ENCODE measurements at places on chromosomes 16 and 17. TPM values are rescaled to one million over a fixed set of nuclear protein-coding genes. Genes with fewer than 3 reads are reported as not detected.
A peak's percentile ranks its signal among the peaks of the same experiment; 100 is the strongest.

DNA sequence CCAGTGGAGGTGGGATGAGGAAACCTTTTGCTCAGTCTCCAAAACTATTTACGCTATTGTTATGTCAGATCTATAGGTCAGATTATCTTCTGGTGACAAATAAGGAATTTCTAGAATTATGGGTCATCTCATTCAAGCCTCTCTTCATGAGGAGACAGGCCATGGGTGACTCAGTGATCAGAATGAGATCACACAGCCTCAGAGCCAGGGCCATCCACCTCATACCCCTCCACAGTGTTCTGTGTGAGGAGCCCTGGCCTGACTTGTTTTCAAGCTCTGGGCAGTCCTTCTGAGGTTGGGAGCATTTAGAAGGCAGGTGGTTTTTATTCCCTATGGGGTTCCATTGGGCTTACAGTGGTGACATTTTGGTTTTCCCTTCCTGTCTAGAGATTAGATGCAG, 26.5 kb downstream of the YPEL2 start:
- no peak overlapping the region for H3K4me3 ChIP-seq
- H3K27ac ChIP-seq = peak overlapping the region; percentile 37
- DNase-seq = no peak
- H3K36me3 ChIP-seq = peaks cover 5% of the 10 kb centered on the region
- no peaks in the 10 kb centered on the region for H3K27me3 ChIP-seq
- H3K4me1 ChIP-seq = peaks cover 56% of the 10 kb centered on the region

DNA sequence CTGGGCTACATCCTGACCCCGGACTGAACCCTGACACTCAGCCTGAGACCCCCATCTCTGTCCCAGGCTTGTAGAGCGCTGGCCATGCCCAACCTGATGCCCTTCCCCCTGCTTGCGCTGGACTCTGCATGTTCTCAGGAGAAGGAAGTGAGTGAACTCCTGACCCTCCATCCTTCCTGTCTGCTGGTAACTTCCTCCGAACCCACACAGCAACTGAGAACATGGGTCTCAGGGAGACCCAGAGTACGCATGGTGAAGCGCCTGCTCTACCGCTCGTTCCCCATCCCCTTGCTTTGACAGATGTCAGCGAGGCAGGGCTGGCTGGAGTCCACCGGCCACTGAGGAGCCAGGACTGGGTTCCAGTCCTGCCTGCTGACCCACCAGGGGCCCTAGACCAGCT, 6.1 kb downstream of the CAMKK1 start:
- H3K27ac ChIP-seq = peak overlapping the region; percentile 96
- peaks cover 30% of the 10 kb centered on the region for H3K36me3 ChIP-seq
- H3K27me3 ChIP-seq = no peaks in the 10 kb centered on the region

DNA sequence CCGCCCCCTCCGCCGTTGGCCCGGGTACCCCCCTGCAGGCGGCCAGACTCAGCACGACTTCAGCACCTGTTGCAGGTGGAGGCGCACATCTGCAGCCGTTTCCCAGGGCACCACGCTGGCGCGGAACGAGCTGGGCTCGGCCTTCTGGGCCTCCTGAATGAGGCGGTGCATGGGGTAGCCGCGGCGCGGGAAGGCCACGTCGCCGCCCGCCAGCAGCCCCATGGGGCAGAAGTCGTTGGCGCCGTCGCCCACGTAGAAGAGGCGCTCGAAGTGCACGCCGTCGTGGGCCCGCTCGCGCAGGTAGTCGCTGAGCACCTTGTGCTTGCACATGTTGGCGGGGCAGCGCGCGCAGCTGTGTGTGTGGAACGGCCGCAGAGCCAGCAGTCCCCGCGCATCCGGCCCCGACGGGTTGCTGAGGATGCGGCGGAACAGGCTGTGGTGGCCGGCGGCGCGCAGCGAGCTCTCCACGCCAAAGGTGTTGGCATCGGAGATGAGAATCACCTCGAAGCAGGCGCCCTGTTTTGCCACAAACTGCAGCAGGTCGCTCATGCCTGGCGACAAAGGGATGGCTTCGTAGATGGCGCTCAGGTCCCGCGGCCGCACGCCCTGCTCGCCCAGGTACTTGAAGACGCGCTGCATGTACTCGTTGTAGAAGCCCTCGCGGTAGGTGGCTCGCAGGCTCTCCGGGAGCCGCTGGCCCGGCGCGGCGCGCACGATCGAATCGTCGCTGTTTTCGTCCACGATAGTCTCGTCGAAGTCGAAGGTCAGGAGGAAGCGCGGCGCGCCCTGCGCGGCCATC, 6.2 kb downstream of the PHOSPHO1 start:
- H3K36me3 ChIP-seq = no peaks in the 10 kb centered on the region
- no peak for DNase-seq
- H3K4me3 ChIP-seq = no peak overlapping the region
- H3K4me1 ChIP-seq = peaks cover 22% of the 10 kb centered on the region
- H3K27me3 ChIP-seq = peaks cover 13% of the 10 kb centered on the region

GRCh38 chr17:73725794-73726515, 81.7 kb upstream of the SDK2 start:
- no peak for DNase-seq
- H3K27ac ChIP-seq = no peak overlapping the region
- H3K36me3 ChIP-seq = no peaks in the 10 kb centered on the region
- H3K27me3 ChIP-seq = no peaks in the 10 kb centered on the region
- H3K4me1 ChIP-seq = no peaks in the 10 kb centered on the region

GRCh38 chr16:53605831-53606400, 97.7 kb downstream of the RPGRIP1L start:
- no peaks in the 10 kb centered on the region for H3K27me3 ChIP-seq
- H3K4me3 ChIP-seq = no peak overlapping the region
- no peaks in the 10 kb centered on the region for H3K36me3 ChIP-seq
- DNase-seq = no peak
- no peak overlapping the region for H3K27ac ChIP-seq

GRCh38 chr16:14304891-14305460, 233.9 kb downstream of the MRTFB start:
- no peaks in the 10 kb centered on the region for H3K36me3 ChIP-seq
- no peak overlapping the region for H3K27ac ChIP-seq
- DNase-seq = no peak
- H3K4me1 ChIP-seq = peaks cover 66% of the 10 kb centered on the region

DNA sequence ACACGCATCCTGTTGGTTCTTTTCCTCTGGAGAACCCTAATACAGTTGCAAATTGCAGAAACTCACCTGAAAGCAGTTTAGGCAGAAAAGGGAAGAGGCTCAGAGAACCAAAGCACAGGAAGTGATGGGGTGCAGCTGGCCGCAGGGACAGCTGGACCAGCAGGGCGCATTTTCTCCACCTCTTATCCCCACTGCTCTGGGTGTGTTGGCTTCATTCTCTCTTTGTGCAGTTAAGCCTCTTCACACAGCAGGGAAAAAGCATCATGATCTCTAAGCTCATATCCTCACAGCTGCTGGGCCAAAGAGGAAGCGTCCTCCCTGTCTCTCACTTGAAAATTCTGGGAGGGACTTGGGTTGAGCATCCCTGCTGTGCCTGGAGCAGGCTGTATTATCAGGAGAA, 20.0 kb upstream of the LRRC75A start:
- H3K4me3 ChIP-seq = no peak overlapping the region
- H3K27ac ChIP-seq = no peak overlapping the region
- no peak for DNase-seq
- no peaks in the 10 kb centered on the region for H3K4me1 ChIP-seq
- no peaks in the 10 kb centered on the region for H3K36me3 ChIP-seq

- DNase-seq = no peak
- no peak overlapping the region for H3K4me3 ChIP-seq
- H3K27me3 ChIP-seq = no peaks in the 10 kb centered on the region
- H3K36me3 ChIP-seq = no peaks in the 10 kb centered on the region
- H3K4me1 ChIP-seq = peaks cover 18% of the 10 kb centered on the region
These were observed 3.0 kb downstream of the CDRT4 start for GRCh38 chr17:15464231-15464985.

DNA sequence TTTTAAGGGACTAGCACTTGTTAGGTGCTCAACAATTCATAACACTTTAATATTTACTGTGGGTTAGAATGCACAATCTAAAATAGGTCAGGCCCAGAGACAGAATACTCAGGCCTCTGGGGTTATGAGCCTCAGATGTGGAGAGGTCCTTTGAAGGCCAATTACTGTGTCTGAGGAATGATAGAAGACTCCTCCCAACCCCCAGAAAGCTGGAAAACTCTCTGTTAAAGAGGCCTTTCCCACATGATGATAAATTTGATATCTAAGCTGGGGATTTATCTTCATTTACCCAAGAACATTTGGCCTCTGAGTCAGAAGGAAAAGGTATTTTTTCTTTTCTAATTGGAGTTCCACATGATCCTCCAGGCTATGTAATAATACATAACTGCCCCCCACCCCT, 41.1 kb upstream of the MMD start:
- DNase-seq = no peak
- no peak overlapping the region for H3K27ac ChIP-seq
- no peaks in the 10 kb centered on the region for H3K4me1 ChIP-seq
- no peak overlapping the region for H3K4me3 ChIP-seq
- no peaks in the 10 kb centered on the region for H3K36me3 ChIP-seq
- H3K27me3 ChIP-seq = no peaks in the 10 kb centered on the region

GRCh38 chr17:28551421-28552175, 826 bp downstream of the UNC119 start:
- no peaks in the 10 kb centered on the region for H3K36me3 ChIP-seq
- peak overlapping the region; percentile 73 for H3K4me3 ChIP-seq
- no peak for DNase-seq
- peaks cover 13% of the 10 kb centered on the region for H3K4me1 ChIP-seq

DNA sequence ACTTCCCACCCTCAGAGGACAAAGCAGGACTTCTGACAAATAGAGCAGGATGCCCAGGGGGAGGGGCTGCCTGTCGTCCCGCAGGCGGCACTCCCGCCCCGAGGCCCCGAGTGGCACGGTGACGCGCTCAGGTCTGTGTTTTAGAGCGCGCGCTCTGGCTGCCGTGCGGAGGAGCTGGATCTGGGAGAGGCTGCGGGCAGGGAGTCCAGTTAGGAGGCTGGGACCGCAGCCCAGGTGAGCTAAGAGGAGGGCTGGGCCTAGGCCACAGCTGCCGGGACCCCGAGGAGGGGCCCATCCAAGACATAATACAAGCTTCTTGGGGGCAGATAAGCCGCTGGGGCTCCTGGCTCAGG, 6.4 kb downstream of the DOC2A start:
- no peak overlapping the region for H3K4me3 ChIP-seq
- no peak overlapping the region for H3K27ac ChIP-seq

- no peak overlapping the region for H3K4me3 ChIP-seq
- H3K36me3 ChIP-seq = no peaks in the 10 kb centered on the region
- no peak for DNase-seq
- H3K27ac ChIP-seq = no peak overlapping the region
These were observed 79.3 kb downstream of the PRKCB start for GRCh38 chr16:23914946-23915530.

GRCh38 chr17:73090396-73091202, 1.9 kb downstream of the SLC39A11 start:
- peaks cover 28% of the 10 kb centered on the region for H3K4me1 ChIP-seq
- H3K4me3 ChIP-seq = no peak overlapping the region
- H3K27me3 ChIP-seq = no peaks in the 10 kb centered on the region
- no peak for DNase-seq
- H3K36me3 ChIP-seq = peaks cover 8% of the 10 kb centered on the region
- H3K27ac ChIP-seq = no peak overlapping the region

- no peaks in the 10 kb centered on the region for H3K36me3 ChIP-seq
- peaks cover 25% of the 10 kb centered on the region for H3K4me1 ChIP-seq
- H3K27ac ChIP-seq = no peak overlapping the region
- peaks cover 3% of the 10 kb centered on the region for H3K27me3 ChIP-seq
- no peak for DNase-seq
These were observed 3.5 kb downstream of the C17orf100 start for GRCh38 chr17:6654841-6655731.

DNA sequence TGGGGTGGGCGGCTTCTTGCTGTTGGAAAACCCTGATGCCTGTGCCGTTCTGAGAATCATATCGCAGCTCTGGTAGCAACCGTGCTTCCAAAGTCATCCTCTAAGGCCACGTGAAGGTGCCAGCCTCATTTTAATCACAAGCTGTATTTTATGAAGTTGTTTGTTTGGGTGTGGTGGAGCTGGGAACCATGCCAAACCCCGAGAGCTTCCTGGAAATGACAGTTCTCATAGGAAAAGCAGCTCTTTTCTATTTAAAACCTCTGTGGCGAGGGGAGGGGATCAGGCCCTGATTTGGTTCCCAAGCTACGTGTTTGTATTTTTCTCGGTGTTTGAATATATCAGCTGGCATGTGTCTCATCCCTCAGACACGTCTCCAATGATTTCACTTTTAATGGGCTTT, 21.7 kb downstream of the KNOP1 start:
- DNase-seq = no peak
- H3K27me3 ChIP-seq = no peaks in the 10 kb centered on the region
- no peaks in the 10 kb centered on the region for H3K36me3 ChIP-seq
- H3K4me1 ChIP-seq = peaks cover 59% of the 10 kb centered on the region
- H3K4me3 ChIP-seq = no peak overlapping the region

DNA sequence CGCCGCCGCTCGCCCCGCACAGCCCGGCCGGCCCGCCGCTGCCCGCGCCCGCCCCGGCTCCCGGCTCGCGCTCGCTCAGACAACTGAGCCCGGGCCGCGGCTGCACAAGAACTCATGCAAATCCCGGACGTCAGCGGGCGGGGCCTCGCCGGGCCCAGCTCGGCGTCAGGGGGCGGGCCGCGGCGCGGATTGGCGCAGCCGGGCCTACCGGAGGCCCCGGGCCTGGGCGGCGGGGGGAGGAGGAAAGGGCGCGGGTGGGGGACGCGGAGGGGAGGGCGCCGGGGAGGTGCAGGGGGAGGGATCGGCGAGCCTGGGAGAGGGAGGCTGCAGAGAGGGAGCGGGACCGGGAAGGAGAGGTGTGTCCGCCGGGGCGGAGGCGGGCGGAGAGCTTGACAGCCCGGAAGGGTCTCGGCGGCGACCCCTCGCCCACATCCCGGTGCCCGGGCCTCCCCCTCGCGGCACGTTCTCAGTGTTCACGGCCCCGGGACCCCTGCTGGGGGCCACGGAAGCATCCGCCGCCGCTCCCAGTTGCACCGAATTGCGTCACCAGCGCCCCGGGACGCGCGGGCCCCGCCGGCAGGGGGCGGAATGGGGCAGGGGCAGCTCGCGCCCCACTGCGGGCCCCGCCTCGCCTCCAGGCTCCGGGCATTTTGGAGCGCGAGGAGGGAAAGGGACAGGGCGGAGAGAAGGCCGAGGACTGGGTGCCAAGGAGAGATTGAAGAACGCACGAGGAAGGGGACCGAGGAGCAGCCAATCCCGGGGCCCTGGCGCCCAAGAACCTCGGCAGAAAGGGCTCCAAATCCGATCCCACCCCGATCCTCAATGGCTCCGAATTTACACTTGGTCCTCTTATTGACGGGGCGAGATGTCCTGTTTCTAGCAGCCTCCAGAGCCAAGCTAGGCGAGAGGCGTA, at the start of gene CBX4:
Gene CBX4, minus strand, starts transcription at position 85 of the 913 bp plus-strand sequence. CDS start 189 bp downstream, outside the sequence.
- H3K27ac ChIP-seq = peak within 1 kb of the TSS; percentile 93
- H3K4me3 ChIP-seq = peak within 1 kb of the TSS; percentile 75
- peak; percentile 95 for DNase-seq
- peaks cover 76% of the 10 kb centered on the region for H3K4me1 ChIP-seq
- no peaks in the 10 kb centered on the region for H3K36me3 ChIP-seq

GRCh38 chr16:85557083-85557970, 55.8 kb upstream of the GSE1 start:
- no peak for DNase-seq
- H3K4me3 ChIP-seq = peak overlapping the region; percentile 67
- H3K27me3 ChIP-seq = no peaks in the 10 kb centered on the region
- peaks cover 62% of the 10 kb centered on the region for H3K4me1 ChIP-seq

TMEM114 gene
- total RNA-seq = not detected

GNG13 gene
- not detected for total RNA-seq

NACA2 gene
- total RNA-seq = not detected

TP53TG3B gene
- total RNA-seq = not detected

ITGAX gene
- 4.4 TPM for total RNA-seq

ACSM2A gene
- not detected for total RNA-seq

DUXB gene
- not detected for total RNA-seq

EFNB3 gene
- 2.7 TPM for total RNA-seq

SLC35G6 gene
- not detected for total RNA-seq

RGS11 gene
- 5.4 TPM for total RNA-seq

ZDHHC1 gene
- 22.3 TPM for total RNA-seq

OSGIN1 gene
- total RNA-seq = 6.4 TPM

DRC3 gene
- 0.74 TPM for total RNA-seq

KATNIP gene
- total RNA-seq = 27.0 TPM
